ENCODE measurements at places on chromosomes 7 and 10.

DNA sequence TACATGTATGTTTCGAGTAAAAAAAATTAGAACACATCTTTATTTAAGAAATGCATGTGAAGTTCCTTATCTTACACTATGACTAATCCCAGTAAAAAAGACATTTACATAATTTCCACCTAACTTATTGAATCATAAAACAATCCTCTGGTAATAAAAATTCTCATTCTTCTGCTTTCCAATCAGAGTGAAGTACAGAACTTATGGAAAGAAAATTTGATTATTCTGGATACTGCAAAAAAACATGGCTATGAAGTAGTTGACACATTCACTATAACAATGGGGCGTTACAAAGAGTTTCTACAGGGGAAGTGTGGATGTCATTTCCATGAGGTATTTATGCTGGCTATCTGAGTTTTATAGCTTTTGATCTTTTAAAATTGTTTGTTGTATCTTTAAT, 57.7 kb upstream of the WNT16 start:
- DNase-seq: no peak

GRCh38 chr10:44384601-44385025, 284 bp downstream of the CXCL12 start:
- no peak for DNase-seq

GRCh38 chr7:157540020-157540419, 203.2 kb downstream of the DNAJB6 start:
- no peak for DNase-seq

DNA sequence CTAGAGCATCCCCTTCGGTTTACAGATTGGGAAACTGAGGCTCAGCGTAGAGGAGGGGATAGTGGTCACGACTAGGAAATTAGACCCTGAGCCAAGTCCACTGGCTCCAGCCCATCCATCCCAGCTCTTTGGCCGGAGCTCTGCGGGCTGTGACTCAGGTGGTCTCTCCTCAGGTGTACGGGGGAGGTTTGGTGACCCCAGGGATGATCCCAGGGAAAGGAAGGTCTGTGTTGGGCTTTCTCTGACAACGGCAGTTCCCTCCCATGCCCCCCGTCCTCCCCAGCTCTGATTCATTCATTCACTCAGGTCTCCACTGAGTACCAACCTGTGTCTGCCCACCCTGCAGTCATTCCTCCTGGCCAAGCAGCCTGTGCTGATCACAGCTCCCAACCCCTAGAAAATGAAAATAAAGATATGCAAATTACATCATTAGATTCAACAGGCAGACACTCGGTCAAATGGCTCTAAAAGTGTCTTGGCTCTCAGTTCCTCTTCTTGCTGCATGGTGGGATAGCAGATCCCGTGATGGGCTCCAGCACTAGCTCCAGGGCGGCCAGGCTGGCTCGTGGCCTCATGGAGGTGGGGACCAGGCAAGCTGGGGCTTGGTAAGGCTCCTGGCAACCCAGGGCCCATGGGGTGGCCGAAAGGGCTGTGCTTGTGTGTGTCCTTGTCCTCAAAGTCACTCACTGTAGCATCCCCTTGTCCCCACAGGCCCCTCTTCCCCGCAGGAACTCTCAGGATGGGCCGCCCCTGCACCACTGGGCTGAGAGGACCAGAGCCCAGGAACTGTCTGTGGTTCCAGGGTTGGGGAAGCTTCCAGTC, 37.8 kb downstream of the CLRN3 start:
- DNase-seq: no peak

DNA sequence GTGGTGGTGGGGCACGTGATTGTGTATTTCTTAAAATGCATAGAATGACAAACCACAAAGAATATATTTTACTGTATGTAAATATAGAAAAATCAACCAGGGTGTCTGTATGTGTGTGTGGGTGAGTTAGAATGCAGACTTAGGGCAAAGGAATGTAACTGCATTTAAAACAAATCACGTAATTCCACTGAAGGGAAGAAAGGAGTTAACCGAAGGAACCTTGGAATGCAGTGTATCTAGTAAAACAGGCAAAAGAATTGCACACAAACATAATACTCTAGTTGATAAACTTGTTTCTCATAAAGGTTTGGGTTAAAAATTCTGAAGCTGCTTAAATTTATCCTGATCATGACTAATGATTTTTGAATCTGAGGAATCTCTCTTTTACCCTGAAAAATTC, 134.9 kb downstream of the ADRA2A start:
- no peak for DNase-seq

All from stimulated activated CD4-positive, alpha-beta T cell treated with anti-CD3 and anti-CD28 coated beads, Interleukin-2, amount 100 ng/mL, for 48 hours (primary cell).